Activated CD8-positive, alpha-beta memory T cell treated with anti-CD3 and anti-CD28 coated beads for 1 hour (primary cell): ENCODE measurements at places on chromosomes 1 and 21.

- no peak for DNase-seq
These were observed 27.6 kb downstream of the C2CD2 start for GRCh38 chr21:41926117-41926806.

DNA sequence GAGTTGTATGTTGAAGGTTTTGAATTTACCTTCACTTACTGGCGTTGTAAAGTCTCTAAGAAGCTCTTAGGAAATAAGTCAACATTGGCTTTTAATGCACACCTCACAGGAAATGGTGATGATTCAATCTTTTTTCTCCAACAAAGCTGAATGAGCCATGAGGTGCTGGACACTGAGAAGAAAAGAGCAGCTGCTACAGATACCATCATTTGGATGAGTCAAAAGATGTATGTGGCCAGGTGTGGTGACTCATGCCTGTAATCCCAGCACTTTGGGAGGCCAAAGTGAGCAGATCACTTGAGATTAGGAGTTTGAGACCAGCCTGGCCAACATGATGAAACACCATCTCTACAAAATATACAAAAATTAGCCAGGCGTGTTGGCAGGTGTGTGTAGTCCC is 3.3 kb upstream of the IL23R start:
- no peak for DNase-seq

- no peak for DNase-seq
These were observed 19.9 kb upstream of the TMEM39B start for GRCh38 chr1:32052887-32053286.

- DNase-seq: no peak
These were observed 53.4 kb downstream of the RPS6KA1 start for GRCh38 chr1:26582836-26583460.

GRCh38 chr1:223331929-223332328 is 32.0 kb downstream of the SUSD4 start:
- no peak for DNase-seq

- DNase-seq: no peak
These were observed 43.4 kb downstream of the KCNJ15 start for GRCh38 chr21:38300141-38300578.

DNA sequence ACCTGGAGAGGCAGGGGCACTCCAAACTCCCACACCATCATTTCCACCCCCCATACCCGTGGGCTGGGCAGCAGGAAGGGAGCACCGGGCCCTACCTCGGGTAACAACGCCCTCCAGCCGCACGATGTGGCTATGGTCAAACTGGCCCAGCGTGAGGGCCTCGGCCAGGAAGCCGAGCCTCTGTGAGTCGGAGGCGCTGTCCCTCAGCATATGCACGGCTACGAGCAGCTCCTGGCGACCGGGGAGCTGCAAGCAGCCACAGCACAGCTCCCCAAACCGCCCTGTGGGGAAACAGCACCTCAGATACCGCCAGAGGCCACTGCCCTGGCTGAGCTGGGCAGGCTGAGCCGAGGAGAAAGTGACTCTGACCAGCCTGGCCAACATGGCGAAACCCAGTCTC is 29.2 kb downstream of the CDCA8 start:
- DNase-seq: no peak

- no peak for DNase-seq
These were observed 125.9 kb downstream of the HFM1 start for GRCh38 chr1:91278754-91279153.

DNA sequence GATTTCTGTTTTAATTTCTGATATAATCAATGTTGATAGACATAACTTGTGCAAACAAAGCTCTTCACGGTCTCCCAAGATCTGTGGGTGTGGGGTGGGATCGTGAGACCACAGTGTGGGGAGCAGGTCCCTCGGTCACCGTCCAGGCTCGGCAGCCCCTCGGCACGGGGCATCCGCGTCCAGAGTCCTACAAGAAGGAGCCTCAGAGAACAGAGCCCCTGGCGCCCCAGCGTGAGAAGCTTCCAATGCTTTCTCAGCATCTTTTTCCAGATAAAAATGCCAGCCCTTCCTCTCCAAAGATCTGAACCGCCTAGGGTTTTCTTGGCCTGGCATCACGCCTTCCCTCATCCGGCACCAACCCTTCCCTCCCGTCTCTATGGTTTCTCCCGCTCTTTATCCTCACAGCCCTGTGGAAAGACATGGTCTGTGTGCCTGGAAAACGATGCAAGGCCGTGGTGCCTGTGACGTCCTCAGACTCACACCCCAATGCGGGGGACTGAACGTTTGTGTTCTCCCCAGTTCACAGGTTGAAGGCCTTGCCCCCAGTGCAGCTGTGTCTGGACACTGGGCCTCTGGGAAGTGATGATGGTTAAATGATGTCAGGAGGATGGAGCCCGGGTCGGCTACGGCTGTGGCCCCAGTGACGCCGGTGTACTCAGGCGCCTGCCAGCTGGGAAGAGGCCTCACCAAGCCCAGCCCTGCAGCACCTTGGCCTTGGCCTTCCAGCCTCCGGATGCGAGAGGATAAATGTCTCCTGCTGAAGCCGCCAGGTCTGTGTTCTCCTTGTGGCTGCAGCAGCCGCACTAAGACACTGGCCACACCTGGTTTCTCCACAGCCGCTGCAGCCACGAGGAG is 45.9 kb upstream of the COL6A2 start:
- DNase-seq: no peak

- DNase-seq: no peak
These were observed 92.9 kb downstream of the PTPN14 start for GRCh38 chr1:214458541-214458940.

GRCh38 chr1:20413776-20414140 is 72.3 kb downstream of the CAMK2N1 start:
- DNase-seq: no peak

DNA sequence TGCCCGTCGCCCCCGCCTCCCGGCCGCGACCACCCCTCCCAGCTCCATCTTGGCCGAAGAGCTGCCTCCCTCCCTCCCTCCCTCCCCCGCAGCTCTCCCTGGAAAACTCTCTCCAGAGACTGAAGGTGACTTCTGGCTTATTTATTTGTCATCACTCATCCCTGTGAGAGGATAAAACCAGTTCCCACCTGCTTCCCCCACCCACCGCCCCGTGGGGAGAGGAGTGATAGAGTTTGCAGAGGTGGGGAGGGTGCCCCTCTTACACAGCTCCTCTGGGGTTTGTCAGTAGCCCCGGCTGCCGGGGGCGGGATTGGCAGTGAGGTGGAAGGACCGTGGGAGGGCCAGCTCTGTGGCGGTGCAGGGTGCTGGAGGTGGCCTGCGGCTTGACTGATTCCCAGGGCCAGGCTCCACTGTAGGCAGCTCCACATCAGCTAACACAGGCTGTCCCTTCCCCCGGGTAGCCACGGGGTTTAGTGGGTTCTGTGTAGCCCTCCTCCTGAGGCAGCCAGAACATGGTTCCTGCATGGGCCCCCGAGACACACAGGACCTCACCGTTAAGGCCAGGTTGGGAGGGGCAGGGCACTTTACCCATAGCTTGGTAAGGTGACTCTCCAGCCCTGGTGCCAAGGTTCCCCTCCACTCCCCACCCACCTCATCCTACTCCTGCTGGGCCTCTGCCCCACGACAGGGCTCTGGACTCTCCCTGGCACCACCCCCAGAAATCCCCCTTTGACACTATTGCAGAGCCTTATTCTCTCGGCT is 62.2 kb downstream of the ELK4 start:
- DNase-seq: no peak

DNA sequence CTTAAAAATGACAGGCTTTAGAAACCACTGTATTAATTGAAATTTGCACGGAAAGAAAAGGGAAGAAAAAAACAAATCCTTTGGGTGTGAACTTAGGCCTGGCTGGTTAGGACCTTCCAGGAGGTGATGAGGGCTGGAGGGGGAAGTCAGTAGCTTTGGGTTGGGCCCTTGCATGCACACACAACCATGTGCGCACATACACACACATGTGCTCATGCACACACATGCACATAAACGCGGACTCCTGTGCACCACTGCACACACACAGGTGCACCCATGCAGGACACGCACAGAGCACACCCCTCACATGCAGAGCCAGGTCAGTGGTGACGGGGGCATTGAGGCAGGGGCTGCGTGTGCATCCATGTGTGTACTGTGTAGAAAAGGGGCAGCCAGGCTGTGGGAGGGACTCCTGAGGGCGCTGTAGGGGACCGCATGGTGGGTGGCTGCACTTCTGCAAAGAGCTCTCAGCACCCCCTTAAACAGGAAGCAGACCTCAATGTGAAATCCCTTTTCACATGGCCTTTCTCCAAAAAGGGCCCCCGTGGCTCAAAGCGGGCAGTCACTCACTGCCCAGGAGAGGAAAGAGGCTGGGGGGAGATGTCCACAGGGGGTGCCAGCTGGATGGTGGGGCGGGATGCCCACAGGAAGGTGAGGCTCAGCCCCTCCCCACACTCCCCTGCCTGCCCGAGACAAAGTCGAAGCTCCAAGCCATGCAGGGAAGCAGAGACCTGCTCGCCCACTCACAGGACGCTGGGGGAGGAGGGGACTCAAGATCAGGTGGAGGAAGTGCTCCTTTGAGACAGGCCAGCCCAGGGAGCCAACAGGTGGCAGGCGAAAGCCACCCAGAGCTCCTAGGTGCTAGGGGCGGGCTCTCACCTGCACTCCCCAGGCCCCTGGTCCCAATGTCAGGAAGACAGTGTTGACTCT is 95.2 kb downstream of the ITPKB start:
- no peak for DNase-seq

GRCh38 chr1:235875036-235875597 is 8.4 kb upstream of the LYST start:
- DNase-seq: no peak

- DNase-seq: no peak
These were observed 581 bp downstream of the ETV3 start for GRCh38 chr1:157137408-157138219.

GRCh38 chr1:21139601-21140000 is 37.1 kb downstream of the EIF4G3 start:
- no peak for DNase-seq

DNA sequence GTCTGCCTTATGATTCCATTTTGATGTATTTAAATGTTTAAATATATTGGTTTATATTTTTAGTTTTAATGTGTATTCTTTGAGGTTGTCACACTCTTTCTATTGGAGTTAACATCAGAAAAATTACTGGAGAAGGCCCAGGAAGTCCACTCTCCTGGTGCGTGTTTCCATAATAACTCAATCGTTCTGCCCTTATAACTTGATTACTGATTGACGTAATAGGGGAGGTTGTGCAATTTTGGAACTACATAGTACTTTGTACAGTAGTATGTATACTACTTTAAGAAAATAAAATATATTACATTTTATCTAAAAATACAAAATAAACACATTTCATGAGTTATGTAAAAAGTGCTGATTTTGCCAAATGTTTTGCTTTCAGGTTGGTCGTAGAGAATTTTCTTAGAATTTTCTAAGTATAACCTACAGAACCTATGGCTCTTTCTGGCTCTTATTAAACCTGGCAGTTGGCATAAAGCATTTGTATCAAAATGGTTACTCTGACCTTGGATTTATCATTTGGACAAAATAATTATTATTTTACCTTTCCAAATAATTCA is 5.7 kb downstream of the PLA2G4A start:
- no peak for DNase-seq

DNA sequence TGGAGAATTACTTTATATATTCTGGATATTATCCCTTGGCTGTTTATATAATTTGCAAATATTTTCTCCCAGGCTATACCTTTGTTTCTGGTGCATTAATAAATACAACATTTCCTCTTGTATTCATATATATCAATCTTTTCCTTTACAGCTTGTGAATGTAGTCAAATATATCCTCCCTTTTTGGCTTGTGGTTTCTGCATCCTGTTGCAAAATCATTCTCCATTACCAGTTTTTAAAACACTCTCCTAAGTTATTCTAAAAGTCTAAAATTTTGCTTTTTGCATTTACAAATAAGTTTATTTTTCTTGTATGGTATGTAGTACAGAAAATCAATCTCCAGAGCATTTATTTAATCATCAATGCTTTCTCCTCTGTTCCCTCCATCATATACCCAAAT is 909.4 kb downstream of the ADGRL2 start:
- DNase-seq: no peak

DNA sequence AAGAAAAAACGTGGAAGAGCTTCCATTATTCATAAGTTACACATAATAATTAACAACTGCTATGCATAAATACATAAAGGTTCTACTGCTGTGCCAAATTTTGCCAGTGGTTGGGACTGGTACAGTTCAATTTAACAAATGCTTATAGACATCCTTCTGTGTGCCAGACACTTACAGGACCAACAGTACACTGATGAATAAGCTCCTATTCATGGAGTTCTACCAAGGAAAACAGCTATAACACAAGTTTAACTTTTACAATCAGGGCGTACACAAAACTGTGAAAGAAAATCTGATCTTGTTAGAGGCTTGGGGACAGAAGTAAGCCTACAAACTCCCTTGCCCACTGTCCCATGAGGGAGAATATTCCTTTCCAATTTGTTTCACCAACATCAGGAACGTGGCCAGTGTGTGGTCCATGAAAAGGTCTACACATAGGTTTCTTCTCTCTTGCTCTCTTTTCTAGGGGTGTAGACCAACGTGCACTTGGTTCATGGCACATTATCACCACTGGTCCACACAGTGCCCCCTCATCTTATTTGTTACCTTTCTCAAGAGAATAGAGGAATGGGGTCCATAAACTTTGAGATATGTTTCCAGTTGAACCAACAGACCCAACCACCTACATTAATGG is 10.1 kb downstream of the NRIP1 start:
- no peak for DNase-seq

DNA sequence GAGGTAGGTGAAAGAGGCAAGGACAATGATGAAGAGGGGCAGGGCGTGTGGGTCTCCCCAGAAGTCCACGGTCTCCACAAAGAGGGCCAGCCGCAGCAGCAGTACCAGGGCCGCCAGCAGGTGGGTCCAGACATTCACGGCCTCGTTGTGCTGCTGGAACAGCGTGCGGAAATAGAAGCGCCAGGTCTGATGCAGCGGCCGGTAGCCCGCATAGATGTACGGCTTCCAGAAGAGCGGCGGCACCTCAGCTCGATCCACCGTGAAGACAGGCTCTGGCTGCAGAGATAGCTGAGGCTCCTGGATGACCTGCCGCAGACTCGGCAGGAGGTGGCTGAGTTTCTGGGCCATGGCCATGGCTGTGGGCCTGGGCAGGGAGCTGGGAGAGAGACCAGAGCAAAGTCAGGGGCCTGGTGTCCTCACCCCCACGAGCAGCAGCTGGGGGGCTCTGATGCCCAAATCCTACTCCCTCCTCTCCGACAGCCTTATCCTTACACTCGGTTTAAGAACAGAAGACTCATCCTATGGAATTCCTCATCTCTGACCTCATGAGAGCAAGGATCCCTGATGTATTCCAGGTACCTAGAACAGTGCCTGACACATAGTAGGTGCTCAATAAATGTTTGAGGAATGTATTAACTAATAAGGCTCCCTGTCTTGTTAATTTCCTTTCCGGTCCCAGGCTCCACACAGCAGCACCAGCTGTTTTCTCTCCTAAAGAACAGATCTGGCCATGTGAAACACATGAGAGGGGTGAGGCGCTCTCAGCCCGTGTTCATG is 4.4 kb upstream of the AUNIP start:
- DNase-seq: no peak

- no peak for DNase-seq
These were observed 1.6 kb downstream of the NRIP1 start for GRCh38 chr21:15063081-15063813.

- no peak for DNase-seq
These were observed 3.3 kb downstream of the TMEM53 start for GRCh38 chr1:44670751-44671640.
